ENCODE measurements at places on chromosomes 6 and 20.

- no peak overlapping the region for H3K4me3 ChIP-seq
- no peaks in the 10 kb centered on the region for H3K4me1 ChIP-seq
- no peaks in the 10 kb centered on the region for H3K36me3 ChIP-seq
- H3K27me3 ChIP-seq: no peaks in the 10 kb centered on the region
Measured at GRCh38 chr6:139546106-139546472, 171.6 kb upstream of the CITED2 start.

DNA sequence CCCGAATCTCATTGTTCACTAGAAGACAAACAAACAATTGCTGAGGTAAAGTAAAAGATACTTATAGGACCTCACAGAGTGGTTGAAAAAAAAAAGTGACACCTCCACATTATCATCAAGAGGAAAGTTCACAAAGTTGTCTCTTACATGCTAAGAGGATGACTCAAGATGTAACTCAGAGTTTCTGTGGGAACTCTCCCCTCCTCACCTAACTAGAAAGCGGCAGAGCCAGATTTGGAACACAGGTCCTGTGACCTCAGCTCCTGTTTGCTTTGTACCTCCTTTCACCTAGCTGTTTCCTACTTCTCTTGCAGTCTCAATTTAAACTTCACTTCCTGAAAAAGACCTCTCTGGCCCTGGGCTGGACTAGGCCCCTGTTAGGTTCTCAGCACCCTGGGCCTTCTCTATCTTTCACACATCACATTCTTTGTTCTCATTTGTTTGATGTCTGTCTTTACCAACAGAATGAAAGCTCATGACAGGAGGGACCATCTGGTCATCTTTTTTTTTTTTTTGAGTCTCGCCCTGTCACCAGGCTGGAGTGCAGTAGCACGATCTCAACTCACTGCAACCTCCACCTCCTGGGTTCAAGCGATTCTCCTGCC is 60.8 kb downstream of the CD24 start:
- no peak overlapping the region for H3K27ac ChIP-seq
- H3K36me3 ChIP-seq: no peaks in the 10 kb centered on the region
- H3K27me3 ChIP-seq: no peaks in the 10 kb centered on the region

- H3K4me1 ChIP-seq: no peaks in the 10 kb centered on the region
- H3K4me3 ChIP-seq: no peak overlapping the region
- no peaks in the 10 kb centered on the region for H3K27me3 ChIP-seq
- no peak overlapping the region for H3K27ac ChIP-seq
Measured at GRCh38 chr20:18066421-18067333, 9.0 kb upstream of the OVOL2 start.

DNA sequence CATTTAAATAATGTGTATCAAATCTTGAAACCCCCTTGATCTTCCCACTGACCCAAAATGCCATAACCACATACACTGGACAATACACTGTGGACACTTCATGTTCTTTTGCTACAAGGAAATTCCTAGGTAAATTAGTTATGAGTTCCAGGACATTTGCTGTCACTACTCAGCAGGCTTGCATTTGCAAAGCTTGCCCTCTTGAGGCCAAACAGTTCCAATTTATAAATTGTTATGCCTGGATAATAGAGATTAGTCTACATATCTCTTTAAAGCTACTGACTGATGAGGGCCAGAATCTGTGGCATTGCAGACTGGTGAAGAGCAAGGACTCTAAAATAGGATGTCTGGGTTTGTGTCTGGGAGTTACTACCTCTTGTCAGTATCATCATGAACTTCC is 17.4 kb upstream of the RAB32 start:
- H3K36me3 ChIP-seq: no peaks in the 10 kb centered on the region
- H3K27me3 ChIP-seq: no peaks in the 10 kb centered on the region
- H3K4me1 ChIP-seq: no peaks in the 10 kb centered on the region
- H3K27ac ChIP-seq: no peak overlapping the region

DNA sequence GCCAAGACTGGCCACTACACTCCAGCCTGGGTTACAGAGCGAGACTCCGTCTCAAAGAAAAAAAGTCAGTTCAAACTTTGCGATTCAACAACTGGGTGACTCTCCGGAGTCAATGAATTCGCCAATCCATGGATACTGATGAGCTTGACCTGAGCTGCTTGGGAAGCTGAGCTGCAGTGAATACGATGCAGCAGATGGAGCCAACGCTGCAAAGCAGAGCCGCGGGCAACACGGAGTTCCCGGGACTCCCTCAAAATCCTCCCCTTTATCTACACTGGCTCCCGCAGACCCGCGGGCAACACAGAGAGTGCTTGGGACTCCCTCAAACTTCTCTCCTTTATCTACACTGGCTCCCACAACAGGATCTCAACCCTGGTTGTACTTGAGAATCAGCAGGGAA is 62.6 kb upstream of the SALL4 start:
- no peaks in the 10 kb centered on the region for H3K36me3 ChIP-seq
- no peak for DNase-seq
- no peak overlapping the region for H3K27ac ChIP-seq
- no peak overlapping the region for H3K4me3 ChIP-seq

GRCh38 chr6:121932076-121932991 is 467.1 kb upstream of the HSF2 start:
- H3K36me3 ChIP-seq: no peaks in the 10 kb centered on the region
- no peak overlapping the region for H3K27ac ChIP-seq
- H3K27me3 ChIP-seq: no peaks in the 10 kb centered on the region
- no peaks in the 10 kb centered on the region for H3K4me1 ChIP-seq
- H3K4me3 ChIP-seq: no peak overlapping the region

DNA sequence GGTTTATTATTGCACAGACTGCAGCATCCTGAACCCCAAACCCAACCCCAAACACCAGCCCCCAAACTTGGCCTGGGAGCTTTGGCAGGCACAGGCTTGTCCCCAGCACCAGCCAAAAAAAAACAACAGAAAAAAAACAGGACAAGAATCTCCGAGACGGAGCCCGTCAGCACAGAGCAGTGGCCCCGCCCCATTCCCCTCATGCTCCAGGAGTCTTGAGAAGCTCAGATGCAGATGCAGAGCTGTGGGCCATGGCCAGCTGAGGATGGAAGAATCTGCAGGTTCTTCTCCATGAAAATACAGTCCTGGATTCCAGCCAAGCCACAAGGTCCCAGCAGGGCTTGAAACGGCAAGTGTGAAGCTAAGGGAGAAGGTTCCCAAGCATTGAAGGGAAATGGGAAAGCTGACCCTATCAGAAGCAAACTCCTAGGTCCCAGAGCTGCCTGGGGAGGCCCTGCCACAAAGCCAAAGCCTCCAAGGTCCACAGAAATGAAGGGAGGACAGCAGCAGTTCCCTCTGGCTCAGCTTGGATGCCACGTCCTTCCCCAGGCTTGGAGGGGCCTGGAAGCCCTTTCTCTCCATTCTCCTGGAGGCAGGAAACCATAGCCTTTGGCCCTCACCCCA is 75.2 kb downstream of the JPH2 start:
- DNase-seq: no peak
- no peaks in the 10 kb centered on the region for H3K36me3 ChIP-seq
- H3K27ac ChIP-seq: no peak overlapping the region
- H3K4me1 ChIP-seq: no peaks in the 10 kb centered on the region

- no peaks in the 10 kb centered on the region for H3K27me3 ChIP-seq
- H3K36me3 ChIP-seq: no peaks in the 10 kb centered on the region
- no peak for DNase-seq
- H3K27ac ChIP-seq: no peak overlapping the region
- H3K4me1 ChIP-seq: no peaks in the 10 kb centered on the region
Measured at GRCh38 chr20:43821795-43822194, 92.9 kb upstream of the TOX2 start.

DNA sequence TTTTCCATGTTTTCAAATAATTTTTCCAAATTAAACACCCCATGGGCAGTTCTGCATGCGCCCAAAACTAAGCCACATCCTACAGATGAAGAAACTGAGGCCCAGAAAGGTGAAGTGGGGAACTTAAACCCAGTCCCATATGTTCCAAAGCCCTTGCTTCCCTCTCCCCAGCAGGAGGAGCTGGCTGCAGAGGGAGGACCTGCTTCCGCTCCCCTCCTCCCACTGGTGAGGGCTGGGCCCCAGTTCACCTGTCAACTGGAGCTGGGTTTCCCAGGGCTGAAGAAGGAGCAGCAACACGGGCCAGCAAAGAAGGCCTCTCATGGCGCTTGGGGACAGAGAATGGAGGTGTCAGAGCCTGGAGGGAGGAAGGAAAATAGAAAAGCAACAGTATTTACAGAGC is 1.4 kb upstream of the RBPJL start:
- H3K4me3 ChIP-seq: no peak overlapping the region
- H3K36me3 ChIP-seq: no peaks in the 10 kb centered on the region
- H3K27ac ChIP-seq: no peak overlapping the region
- no peaks in the 10 kb centered on the region for H3K4me1 ChIP-seq
- no peak for DNase-seq
- H3K27me3 ChIP-seq: no peaks in the 10 kb centered on the region

GRCh38 chr6:10518557-10519407 is 2.4 kb upstream of the GCNT2 start:
- H3K4me1 ChIP-seq: no peaks in the 10 kb centered on the region
- H3K27ac ChIP-seq: no peak overlapping the region
- no peak for DNase-seq
- no peak overlapping the region for H3K4me3 ChIP-seq

GRCh38 chr6:45845567-45845966 is 170.1 kb downstream of the CLIC5 start:
- H3K27me3 ChIP-seq: no peaks in the 10 kb centered on the region
- no peak overlapping the region for H3K27ac ChIP-seq
- H3K36me3 ChIP-seq: no peaks in the 10 kb centered on the region
- H3K4me3 ChIP-seq: no peak overlapping the region

- H3K36me3 ChIP-seq: no peaks in the 10 kb centered on the region
- H3K27ac ChIP-seq: no peak overlapping the region
- DNase-seq: no peak
- H3K4me3 ChIP-seq: no peak overlapping the region
- H3K27me3 ChIP-seq: no peaks in the 10 kb centered on the region
- H3K4me1 ChIP-seq: no peaks in the 10 kb centered on the region
Measured at GRCh38 chr6:11702500-11703130, 76.0 kb downstream of the ADTRP start.

All from right lobe of liver (tissue), 6 donors.